NAMALWA (cell line): ENCODE measurements at places on chromosomes 3 and 15.

GRCh38 chr15:35381328-35381727 lies 164.6 kb downstream of the DPH6 start:
- DNase-seq = no peak

DNA sequence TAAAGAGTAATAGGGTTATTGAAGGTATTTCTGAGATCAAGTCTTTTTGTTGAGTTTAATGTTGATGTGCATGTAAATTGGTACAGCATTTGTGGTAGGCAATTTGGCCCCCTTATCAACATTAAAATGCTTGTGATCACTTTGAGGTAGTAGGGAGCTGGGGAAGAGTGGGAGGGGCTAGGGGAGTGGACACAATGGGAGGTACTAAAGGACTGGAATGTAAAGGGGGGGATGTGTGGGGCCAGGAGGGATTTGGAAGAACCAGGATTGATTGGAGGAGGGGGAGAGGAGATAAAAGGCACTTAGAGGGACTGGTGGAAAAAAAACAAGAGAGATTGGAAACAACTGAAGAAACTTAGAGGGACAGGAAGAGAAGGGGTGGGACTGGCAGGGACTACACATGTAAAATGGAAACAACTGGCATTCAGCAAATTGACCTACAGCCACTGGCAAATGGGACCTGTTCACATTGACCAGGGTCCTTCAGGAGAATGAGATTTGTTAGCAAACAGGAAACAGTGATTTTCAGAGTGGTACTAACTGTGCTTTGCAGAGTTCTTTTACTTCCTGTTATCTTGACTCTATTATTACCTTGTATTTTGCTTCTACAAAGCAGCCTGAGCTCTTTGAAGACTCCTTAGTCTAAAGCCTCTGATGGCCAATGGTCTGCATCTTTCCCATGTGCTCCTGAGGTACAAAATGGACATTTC lies 47.8 kb upstream of the ZBTB38 start:
- DNase-seq = no peak

DNA sequence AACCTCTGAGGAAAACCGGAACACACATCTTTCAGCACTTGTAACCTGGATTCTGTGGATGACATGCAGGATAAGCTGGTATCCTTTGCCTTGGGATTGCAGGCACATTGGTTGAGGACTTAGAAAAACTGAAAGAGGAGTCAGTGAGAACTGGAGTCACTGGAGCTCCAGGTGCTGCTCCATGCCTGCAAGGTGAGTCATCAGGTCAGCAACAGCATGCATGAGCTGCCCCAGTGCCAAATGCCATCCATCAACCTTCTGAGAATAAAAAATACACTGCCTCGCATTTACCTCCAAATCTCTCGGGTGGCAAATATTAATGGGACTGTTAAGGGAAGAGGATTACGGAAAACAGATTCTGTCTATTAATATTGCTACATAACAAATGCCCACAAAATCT lies 729.1 kb downstream of the NTRK3 start:
- DNase-seq = no peak

- DNase-seq = no peak
Observed at GRCh38 chr15:90025489-90026033, 24.4 kb downstream of the ZNF710 start.

DNA sequence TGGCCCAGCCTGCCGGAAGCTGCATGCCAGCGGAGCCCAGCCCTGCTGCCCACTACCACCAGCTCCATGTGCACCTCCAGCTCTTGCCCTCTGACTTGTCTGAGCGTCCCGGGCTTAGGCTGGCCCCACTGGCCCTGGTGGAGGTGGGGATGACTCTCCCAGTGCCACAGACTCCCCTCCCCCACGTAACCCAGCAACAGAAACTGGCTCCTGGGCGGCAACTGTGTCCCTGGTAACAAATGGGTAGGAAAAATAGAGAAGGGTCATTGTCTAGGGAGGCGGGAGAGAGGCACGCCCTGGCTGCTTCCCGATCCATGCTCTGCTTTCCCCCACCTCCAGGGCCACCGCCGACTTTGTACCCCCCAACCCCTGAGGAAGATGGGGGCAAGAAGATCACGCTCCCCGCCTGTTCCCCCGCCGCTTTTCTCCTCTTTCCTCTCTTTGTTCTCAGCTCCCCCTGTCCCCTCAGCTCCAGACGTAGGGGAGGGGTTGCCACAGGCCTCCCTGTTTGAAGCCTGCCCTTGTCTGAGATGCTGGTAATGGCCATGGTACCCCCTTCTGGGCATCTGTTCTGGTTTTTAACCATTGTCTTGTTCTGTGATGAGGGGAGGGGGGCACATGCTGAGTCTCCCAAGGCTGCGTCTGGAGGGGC lies 10.8 kb upstream of the SEMA3B start:
- DNase-seq = no peak

- DNase-seq = no peak
Observed at GRCh38 chr3:146709969-146710368, 104.8 kb upstream of the PLSCR5 start.

GRCh38 chr3:47452453-47453215 lies 23.1 kb downstream of the SCAP start:
- no peak for DNase-seq

DNA sequence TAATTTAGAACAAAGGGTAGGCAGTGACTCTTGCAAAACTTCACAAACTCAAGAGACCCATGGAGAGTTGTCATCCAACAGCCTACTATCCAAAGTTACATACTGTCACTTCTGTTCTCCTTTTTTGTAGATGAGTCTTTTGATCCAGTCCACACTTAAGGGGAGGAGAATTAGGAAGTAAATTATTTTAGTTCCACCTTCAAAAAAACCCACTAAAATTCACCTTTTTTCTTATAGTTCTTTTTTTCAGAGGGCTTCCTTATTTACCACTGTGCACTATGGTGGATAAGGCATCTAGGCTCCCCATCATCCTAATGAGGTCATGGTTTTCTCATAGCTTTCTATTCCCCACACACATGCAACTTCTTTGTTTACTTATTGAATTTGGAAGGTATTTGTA lies 8.6 kb upstream of the TCAIM start:
- no peak for DNase-seq

DNA sequence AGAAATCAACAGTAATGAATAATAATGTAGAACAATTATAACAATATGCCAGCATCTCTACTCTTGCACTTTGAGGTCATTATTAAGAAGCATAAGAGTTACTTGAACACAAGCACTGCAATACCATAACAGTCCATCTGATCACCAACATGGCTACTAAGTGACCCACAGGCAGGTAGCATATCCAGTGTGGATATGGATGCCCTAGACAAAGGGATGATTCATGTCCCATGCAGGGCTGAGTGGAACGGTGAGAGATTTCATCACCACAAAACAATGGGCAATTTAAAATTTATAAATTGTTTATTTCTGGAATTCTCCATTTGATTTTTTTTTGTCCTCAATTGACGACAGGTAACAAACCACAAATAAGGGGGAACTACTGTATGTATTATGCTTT lies 107.7 kb upstream of the TSC22D2 start:
- no peak for DNase-seq

- DNase-seq = no peak
Observed at GRCh38 chr3:197132916-197133530, 103.4 kb upstream of the MELTF start.

DNA sequence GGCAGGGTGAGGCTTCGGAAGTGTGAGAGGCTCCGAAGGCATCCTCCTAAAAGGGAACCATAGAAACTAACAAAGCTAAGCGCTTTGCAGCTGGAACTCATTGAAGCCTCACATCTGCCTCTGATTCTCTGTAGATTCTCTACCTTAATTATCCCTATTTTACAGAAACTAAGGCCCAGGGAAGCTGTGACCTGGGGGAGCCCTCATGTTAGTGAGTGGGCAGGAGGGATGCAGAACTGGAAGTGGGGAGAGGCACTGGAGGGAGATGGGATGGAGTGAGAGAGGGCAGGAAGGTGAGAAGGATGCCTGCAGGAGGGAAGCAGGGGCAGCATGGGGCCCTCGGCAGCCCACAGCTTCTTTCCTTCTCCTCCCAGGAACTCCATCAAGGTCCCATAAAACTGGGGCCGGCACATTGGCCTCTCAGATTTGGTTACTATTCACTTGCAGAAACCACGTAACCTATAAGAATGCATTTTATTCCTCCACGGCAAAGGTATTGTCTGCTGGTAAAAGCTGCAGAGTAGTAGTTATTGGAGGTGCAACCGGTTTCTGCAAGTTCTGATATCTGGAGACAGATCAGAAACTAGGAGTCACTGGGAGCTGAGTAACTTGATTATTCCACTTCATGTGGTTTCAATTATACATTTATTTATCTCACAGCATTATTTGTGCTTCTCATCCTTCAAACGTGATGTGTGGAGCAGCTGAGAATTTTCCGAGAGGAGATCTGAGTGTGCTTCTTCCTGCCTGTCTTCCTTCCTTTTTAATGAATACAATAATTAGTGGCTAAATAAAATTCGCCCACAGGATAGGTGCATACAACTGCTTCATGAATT lies 24.0 kb upstream of the CHCHD6 start:
- DNase-seq = no peak

GRCh38 chr15:24954783-24955530 lies at the start of the genes SNRPN and SNURF:
Gene SNRPN (plus strand): TSS chr15:24954987. CDS start chr15:24974454, 19,467 bp downstream.
Gene SNURF (plus strand): TSS chr15:24954987. CDS start chr15:24955049, 62 bp downstream.
- DNase-seq = peak; percentile 69

DNA sequence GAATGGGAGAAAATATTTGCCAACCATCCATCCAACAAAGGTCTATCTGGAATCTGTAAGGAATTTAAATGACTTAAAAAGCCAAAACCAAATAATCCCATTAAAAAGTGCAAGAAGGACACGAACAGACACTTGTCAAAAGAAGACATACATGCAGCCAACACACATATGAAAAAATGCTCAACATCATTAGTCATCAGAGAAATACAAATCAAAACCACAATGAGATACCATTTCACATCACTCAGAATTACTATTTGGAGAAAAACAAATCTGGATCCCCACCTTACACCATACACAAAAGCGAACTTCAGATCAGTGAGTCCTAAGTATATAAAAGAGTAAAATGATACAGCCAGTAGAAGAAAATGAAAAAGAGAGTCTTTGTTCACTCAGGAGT lies 58.6 kb upstream of the MNS1 start:
- no peak for DNase-seq

GRCh38 chr3:188342991-188343732 lies 189.2 kb downstream of the LPP start:
- no peak for DNase-seq

DNA sequence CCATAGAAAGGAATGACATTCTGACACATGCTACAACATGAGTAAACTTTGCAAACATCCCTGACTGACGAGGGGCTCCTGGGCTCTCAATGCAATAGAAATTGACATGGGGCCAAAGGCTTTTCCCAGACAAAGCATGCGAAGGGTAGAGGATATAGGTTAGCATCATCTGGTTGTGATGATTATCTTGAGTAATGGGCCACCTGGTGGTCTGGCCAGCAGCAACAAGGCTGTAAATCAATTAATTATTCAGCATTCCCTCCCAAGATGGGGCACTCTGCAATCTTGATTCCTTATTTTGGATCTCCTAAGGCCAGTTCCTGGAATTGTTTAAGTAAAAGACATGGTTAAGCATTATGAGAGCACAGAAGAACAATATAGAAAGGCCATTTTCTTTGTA lies 99.2 kb downstream of the AGBL1 start:
- peak; percentile 5 for DNase-seq

GRCh38 chr15:39330061-39330460 lies 250.8 kb upstream of the THBS1 start:
- DNase-seq = no peak

DNA sequence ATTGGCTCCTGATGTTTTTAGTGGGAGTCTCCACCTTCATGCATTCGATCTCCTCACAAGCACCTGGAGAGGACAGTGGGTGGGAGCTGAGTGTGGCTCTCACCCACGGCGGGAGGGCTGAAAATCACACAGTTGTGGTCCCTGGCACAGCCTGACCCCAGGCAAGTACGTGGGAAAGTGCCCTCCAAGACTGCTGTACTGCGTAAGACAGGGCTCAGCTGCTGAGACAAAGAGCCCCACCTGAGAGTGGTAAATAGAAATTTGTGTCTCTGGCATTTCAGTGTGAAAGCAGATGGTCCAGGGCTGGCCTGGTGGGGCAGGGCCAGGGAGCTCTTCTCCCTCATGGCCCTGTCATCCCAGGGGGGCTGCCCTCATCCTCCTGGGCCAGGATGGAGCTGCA lies 77.4 kb upstream of the IQSEC1 start:
- DNase-seq = no peak

GRCh38 chr15:57183041-57183440 lies 193.3 kb upstream of the CGNL1 start:
- DNase-seq = no peak

DNA sequence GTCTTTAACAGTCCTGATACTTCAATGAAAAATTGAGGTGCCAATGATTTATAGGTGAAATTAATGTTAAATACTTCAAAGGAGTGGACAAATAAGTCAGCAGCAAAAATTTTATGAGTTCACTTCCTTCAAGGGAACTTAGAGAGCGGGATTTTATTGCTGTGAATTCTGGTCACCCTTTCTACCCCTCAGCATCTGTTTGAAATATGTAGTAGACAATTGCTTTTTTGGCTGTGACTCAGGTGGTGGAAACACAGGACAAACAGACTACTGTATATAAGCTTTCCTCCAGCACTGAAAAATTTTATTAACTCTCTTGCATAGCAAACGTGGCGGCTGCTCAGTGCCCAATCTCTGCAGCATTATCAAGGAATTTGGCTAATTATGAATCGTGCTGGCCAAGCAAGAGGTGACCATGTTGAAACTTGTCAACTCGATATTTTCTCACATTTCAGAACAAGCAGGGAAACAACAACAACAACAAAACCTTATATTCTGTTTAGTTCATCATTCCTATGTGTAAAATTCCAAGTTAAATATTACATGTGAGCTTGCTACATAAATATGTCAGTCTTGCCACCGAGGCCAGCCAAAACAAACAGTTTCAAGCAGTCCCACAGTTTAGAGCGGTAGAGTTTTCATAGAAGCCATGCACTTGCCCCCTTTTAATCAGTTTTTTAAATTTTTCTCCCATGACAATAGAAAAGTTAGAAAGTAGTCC lies 420.2 kb downstream of the FOXP1 start:
- DNase-seq = no peak

DNA sequence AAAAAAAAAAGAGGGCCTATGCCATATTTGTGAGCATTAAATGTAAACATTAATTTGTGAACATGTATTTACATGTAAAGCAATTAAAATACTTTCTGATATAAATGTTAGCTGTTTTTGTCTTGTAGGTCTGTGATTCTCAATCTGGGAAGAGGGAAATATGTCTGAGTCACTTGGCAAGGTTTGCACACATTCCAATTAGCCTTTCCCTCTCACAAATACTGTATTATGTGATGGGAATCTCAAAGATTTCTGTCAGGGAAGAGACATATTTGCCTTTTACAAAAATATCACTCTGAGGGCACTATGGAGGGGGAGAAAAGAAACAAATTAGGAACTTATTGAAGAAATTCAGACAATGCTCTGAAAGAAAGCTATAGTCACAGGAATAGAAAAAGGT lies 483.6 kb downstream of the GBE1 start:
- no peak for DNase-seq

- peak; percentile 77 for DNase-seq
Observed at GRCh38 chr15:38707802-38708671, 143.4 kb upstream of the RASGRP1 start.

DNA sequence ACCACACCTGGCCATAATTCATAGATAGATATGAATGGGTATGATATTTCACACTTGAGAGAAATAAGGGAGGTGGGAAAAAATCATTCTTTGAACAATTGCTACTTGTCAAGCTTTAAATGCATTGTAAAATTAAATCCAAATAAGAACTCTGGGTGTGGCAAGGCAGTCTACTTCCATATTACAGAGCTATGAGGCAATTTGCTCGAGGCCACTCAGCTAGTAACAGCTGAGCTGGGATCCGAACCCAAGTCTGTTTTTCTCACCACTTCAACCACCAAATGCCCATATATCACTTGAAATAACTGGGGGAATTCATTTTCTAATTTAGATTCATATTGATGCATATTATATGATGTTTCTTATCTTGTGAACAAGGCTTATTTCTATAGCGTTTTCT lies 482.2 kb upstream of the ADAMTS9 start:
- no peak for DNase-seq
